ENCODE measurements at places on chromosomes 4 and X.

GRCh38 chr4:41385481-41385880 lies 128.8 kb downstream of the UCHL1 start:
- DNase-seq = no peak

GRCh38 chr4:123398066-123398852 lies 1.7 kb downstream of the SPRY1 start:
- DNase-seq = peak; percentile 31

DNA sequence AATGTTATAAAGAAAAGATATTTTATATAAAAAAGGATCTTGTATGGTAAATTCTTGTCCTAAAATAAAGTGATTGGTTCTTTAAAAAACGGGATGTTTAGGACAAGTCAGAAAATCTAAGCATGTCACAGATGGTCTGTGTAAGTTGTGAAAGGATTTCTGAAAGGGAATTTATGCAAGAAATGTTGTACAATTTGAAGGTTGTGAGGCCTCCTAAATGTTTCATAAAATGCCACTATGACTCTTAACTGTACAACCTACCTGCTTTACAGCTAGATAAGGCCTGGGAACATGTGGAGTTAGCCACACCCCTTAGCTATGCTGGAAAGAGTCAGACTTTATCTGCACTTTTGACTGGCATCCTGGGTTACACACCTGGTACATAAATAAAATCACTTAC lies 951.5 kb upstream of the POU3F4 start:
- no peak for DNase-seq

DNA sequence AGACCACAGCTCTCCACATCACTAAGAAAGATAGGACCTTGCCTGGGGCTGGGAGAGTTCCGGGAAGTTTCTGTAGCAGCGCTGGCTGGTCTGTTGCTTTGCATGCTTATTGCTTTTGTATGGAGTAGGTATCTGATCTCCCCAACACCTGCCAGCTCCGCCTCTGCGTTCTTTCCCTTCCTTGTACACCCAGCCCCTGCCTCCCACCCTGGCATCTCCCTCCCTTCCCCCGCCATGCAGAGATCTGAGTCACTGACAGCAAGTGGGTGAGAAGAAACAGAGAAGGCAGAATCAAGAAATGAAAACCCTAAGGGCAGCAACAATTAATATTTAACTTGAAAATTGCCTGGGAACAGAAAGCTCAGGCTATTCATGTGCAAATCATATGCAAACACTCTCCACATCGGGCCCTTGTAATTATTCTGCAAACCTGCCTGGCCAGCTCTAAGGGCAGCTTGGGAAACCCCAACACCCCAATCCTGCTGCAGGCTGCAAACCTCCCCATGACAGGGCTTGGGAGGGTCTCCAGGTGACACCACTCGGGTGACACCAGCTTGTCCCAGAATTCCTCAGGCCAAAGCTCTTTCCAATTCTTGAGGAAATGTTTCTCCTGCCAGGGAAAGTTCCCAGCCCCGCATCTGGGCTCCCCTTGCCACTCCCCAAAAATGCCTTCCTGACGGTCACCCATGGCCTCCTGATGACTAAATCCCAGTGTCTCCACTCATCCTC lies 257.2 kb downstream of the FBXW7 start:
- no peak for DNase-seq

- no peak for DNase-seq
Measured at GRCh38 chrX:44915361-44915868, 42.4 kb downstream of the KDM6A start.

DNA sequence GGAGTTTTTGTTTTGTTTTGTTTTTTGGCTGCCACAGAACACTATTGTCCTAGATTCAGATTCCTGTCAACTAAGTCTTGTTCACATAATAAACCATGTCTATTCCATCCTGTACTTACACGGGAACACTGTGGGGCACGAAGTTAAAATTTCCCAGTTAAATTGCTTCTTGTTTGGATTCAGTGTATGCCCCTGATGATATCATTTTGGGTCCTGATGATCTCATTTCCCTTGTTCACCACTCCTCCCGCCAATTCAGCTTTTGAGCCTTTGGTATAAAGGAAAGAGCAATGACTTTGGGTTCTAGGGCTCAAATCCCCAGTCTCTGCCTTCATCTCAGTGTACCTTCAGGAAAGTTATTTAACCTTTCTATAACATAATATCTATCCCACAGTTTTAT lies 333.5 kb downstream of the FBXW7 start:
- no peak for DNase-seq

DNA sequence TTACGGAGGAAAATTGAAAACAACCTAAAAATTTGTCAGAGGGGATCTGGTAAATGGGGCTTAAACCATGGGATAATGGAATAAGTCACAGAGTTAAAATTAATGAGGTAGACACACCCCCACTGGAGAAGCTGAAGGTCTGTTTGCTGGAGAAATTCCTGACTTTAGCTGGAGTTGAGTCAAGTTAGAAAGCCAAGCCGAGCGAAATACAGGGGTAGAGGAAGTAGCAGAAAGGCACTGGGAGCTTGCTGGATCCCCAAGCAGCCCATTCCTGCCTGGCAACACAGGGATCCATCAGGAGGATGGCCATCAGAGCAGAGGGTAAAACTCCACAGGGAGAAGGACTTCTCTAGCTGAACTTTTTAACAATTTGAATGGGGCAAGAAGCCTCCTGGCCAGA lies 163.8 kb downstream of the ATRX start:
- DNase-seq = no peak

DNA sequence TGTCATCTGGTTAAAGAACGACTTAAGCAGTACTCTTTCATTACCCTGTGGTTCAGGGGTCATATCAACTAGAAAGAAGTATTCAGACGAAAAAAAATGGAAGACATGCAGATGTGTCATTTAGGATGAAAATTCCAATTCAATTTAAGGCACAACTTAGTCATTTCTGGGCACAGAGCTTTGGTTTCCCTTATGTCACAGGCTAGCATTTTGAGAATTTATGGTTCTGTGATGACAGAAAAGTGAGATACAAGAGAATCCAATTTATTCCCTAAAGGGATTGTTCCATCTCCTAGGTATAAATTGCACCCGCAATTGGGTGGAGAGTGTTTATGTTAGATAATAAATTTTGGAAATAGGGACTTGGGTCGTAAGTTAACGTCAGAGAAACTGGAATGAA lies 306.6 kb downstream of the STK32B start:
- no peak for DNase-seq

GRCh38 chr4:7034262-7035081 lies 8.7 kb upstream of the TADA2B start:
- DNase-seq = no peak

GRCh38 chr4:78651250-78651860 lies 99.8 kb downstream of the ANXA3 start:
- no peak for DNase-seq

DNA sequence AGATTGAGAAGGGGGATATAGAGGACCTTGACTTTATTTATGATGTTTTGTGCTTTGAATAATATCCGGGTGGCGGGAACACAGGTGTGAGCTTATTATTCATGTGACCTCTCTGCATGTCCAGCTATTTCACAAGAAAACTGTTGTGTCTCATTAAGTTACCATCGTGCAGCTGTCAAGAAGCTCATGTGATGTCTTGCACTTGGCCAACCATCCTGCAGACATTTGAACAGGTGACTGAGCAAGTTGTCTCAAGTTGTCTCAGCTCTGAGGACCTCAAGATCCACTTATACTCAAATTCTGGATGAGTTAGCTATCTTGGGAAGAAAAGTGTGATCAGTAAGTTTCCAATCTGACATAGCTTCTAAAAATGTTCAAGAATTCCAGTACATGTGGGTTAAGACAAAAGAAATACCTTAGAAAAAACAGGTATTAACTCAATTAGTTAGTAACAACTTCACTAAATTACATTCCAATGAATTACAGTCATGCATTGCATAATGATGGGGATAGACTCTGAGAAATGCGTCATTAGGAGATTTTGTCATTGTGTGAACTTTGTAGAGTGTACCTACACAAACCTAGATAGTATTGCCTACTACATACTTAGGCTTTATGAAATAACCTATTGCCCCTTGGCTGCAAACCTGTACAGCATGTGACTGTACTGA lies 462.2 kb downstream of the INPP4B start:
- no peak for DNase-seq

- DNase-seq = no peak
Measured at GRCh38 chr4:183097231-183098018, 1.6 kb upstream of the WWC2 start.

GRCh38 chrX:47863187-47863586 lies 26.5 kb downstream of the ZNF81 start:
- no peak for DNase-seq

DNA sequence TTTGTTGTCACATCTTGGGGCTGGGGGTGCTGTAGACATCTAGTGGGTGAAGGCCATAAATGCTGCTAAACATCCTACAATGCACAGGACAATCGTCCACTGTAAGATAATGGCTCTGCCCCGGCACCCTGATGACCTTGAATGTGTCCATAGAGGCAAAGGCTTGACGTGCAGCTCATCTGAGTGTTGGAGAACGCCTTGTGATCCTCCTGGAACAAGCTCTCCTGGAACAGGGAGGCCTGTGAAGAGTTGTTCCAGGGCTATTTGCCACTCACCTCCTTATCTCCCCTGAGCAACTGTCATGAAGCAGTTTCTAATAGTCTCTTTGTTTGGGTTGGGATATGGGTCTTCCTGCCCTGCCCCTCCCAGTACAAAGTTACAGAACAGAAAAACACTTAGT lies 15.2 kb upstream of the PCYT1B start:
- no peak for DNase-seq

GRCh38 chrX:106286053-106286650 lies 118.0 kb downstream of the PWWP3B start:
- DNase-seq = no peak

- no peak for DNase-seq
Measured at GRCh38 chrX:148813422-148813821, 313.0 kb downstream of the AFF2 start.

DNA sequence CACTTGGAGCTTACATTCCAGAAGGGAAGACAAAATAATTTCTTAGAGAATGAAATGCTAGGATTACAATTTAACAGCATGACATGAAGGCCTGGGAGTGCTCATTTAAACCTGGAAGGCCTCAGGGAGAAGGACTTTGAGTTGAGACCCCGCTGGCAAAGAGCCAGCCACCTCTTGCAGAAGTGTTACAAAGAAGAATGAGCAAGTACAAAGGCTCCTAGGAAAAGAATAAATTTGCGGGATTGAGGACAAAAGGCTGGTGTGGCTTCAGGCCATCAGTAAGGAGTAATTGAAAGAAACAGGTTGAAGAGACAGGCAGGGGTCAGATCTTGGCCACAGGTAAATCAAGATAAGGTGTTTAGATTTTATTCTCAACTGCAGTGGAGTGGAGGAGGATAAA lies 3.1 kb upstream of the ELOVL6 start:
- DNase-seq = no peak

GRCh38 chr4:52822583-52822971 lies 39.5 kb upstream of the RASL11B start:
- no peak for DNase-seq

GRCh38 chr4:22237155-22237751 lies 278.6 kb downstream of the ADGRA3 start:
- peak; percentile 1 for DNase-seq

GRCh38 chrX:19388064-19388679 lies 44.4 kb downstream of the PDHA1 start:
- DNase-seq = no peak

GRCh38 chr4:20219521-20219920 lies 32.2 kb upstream of the SLIT2 start:
- no peak for DNase-seq

DNA sequence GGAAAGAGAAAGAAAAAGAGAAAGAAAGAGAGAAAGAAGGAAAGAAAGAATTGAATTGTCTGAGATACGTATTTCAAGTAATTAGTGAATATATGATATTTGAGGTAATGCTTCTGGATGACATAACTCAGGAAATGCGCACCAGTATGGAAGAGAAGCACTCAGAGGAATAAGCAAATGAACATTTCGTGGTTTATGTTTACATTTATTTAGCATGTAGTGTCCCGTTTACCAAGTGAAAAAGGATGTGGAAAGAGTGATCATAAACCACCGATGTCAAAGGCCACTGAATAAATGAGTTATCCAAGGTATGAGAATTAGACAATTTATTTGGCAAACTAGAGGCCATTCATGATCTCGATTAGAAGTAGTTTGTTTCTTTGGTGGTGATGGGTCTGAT lies 200.4 kb downstream of the ARAP2 start:
- no peak for DNase-seq

GRCh38 chrX:28581522-28581921 lies 5.7 kb upstream of the IL1RAPL1 start:
- no peak for DNase-seq

- no peak for DNase-seq
Measured at GRCh38 chr4:170446782-170447181, 357.0 kb upstream of the AADAT start.

- DNase-seq = no peak
Measured at GRCh38 chr4:76950956-76951671, 1.6 kb downstream of the SEPTIN11 start.

DNA sequence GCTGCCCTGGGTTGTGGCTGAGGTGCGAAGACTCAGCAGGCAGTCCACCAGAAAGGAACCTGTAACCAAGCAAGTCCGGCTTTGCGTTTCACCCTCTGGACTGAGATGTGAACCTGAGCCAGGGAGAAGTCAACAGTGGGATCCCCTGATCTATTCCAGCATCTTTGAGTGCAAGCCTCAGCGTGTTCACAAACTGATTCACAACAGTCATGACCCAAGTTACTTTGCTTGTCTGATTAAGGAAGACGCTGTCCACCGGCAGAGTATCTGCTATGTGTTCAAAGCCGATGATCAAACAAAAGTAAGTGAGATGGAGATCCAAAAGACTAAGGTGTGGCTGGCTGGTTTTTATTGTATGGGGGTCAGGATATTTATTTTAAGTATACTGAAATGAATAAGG lies 11.3 kb downstream of the TBC1D1 start:
- DNase-seq = no peak

GRCh38 chr4:67465763-67466052 lies 79.6 kb downstream of the CENPC start:
- no peak for DNase-seq

GRCh38 chr4:104901438-104901837 lies 245.2 kb upstream of the TET2 start:
- no peak for DNase-seq

DNA sequence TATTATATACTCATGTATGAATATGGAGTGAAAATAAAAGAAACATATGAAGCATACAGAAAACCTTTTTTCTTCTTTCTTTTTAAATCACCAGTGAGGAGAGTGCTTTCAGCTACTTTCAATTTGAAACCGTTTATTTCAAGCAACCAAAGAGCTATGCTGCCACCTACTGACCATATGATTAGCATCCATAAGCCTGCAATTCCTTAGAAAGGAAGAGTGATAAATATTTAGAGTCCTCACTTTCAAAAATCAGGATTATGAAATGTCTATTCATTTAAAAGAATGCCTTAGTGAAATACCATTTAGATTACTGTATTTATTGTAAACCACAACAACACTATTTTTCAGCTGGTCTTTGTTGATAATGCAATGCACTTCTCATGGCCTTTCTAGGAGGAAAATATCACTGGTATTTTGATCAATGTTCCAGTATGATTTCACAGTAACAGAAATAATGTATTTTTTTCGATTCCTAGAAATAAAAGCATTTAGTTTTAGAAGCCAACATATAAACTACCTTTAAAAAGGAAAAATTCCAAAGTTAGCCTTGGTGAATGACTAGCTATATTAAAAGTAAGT lies 667.6 kb downstream of the PCDH18 start:
- DNase-seq = peak; percentile 12

All from activated CD4-positive, alpha-beta T cell treated with anti-CD3 and anti-CD28 coated beads for 24 hours (primary cell).